Caki2 (cell line): ENCODE measurements at places on chromosomes 3 and 15. TPM values are rescaled to one million over a fixed set of nuclear protein-coding genes. Genes with fewer than 3 reads are reported as not detected.

Gene SNTN
- total RNA-seq: not detected in 2 replicates

DNA sequence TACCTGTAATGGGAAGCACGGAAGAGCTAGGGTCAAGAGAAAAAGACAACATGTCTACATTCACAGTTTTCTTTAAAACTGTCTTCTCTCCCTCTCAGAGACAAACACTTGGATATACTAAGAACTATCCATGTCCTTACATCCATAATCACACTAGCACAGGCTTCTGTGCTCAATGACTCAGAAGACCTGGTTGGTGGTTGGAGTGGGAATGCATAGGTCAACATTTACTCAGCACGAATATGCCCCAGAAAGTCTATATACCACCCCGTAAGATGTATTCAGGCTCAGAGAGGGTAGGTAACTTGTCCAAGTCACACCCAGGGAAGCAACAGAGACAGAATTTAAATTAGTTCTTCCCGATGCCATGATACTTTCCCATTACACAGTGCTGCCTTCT is 891.1 kb downstream of the TUSC7 start:
- no peak for DNase-seq

- no peak for DNase-seq
Observed at GRCh38 chr3:179907784-179908482, 128.8 kb downstream of the PEX5L start.

Gene HCLS1
- not detected in 2 replicates for total RNA-seq

GRCh38 chr3:155631323-155632019 is 113.4 kb downstream of the PLCH1 start:
- no peak for DNase-seq

- no peak for DNase-seq
Observed at GRCh38 chr15:51634591-51635198, 12.1 kb upstream of the DMXL2 start.

Gene MEX3B
- total RNA-seq: 5.5 and 7.4 TPM in 2 replicates
